Stimulated activated CD4-positive, alpha-beta T cell treated with anti-CD3 and anti-CD28 coated beads, Interleukin-1b, Interleukin-23, amount 100 ng/mL, for 4 hours (primary cell): ENCODE measurements at places on chromosomes 13 and 19.

- peak; percentile 32 for DNase-seq
Measured at GRCh38 chr19:15466851-15467733, 2.7 kb upstream of the RASAL3 start.

DNA sequence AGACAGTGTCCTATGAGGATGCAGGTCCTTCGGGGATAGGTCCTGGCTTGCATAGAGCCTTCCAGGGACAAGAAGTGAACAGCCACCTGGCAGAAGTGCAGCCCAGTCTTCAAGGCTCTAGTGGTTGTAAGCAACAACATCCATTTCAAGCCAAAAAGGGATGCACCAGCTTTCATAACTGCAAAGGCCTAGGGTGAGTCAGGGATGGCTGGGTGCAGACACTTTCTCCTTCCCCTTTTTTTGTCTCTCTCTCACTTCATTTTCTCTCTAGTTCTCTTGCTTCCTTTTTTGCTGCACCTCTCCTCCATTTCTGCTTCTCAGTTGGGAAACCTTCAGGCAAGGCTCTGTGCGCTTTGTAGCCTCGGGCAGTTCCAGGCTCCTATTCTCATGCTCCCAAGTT is 196.2 kb upstream of the ZNF536 start:
- no peak for DNase-seq

DNA sequence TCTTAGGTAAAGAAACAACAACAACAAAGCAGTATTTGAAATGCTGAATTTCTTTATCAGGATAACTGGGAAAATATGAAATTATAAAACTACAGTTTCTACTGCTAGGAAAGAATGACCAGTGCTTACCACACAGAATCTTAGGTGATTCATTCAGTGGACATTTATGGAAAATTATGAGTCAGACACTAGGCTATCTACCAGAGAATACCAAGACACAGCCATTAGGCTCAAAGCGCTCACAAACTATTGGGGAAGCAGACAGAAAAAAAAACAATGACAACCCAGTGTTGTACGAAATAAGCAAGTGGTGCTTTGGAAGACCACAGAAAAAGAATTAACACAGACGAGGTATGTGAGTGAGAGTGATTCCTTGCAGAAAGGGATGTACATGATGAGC is 1019.5 kb downstream of the PCDH9 start:
- DNase-seq, result no peak

DNA sequence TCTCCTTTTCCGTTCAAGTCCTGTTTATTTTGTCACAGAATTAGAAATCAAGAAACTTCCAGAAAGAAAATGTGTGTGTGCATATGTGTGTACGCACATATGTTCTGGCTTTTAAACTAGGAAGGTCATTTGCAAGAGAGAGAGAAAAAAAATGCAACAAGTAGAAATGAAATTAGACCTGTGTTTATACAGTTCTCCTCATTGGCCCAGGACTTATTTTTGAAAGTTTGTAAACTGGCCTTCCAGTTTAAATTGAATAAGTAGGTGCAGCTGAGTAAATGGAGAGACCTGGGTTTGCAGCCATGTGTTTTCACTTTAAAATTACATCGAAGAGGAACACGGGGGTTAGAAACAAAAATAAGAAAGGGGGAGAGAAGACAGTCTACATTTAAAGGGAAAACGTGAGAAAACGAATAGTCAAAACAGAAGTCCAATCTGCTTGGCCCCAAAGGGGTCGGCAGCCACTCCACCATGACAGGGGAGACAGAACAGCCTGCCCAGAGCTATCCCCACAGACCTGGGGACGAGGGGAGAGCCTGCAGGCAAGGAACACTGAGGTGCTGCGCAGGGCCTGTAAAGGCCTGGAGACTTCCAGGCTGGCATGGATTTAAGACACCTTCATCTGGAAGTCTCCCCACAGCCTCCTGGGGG is 216.8 kb upstream of the MAB21L1 start:
- DNase-seq, result no peak

DNA sequence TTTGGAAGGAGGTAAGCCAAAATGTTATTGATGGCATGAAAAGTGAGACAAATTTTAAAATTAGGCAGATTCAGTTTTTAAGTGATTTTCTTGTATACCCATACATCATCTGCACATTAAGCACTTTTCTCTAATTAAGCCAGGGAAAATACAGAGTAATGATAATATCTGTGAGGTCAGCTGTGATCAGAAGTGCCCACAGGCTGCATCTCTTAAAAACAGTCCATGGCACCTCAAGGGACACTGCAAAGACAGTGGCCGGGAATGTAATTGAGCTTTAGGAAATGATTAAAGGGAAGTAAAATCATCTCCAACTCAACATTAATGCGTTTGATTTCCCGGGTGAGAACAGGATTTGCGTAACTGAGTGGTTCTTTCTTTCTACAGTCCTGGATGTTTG is 2.0 kb downstream of the COL4A1 start:
- no peak for DNase-seq

GRCh38 chr13:92221916-92222315 is 823.5 kb downstream of the GPC5 start:
- DNase-seq, result no peak

GRCh38 chr13:28411831-28412353 is 83.0 kb downstream of the FLT1 start:
- DNase-seq, result no peak

DNA sequence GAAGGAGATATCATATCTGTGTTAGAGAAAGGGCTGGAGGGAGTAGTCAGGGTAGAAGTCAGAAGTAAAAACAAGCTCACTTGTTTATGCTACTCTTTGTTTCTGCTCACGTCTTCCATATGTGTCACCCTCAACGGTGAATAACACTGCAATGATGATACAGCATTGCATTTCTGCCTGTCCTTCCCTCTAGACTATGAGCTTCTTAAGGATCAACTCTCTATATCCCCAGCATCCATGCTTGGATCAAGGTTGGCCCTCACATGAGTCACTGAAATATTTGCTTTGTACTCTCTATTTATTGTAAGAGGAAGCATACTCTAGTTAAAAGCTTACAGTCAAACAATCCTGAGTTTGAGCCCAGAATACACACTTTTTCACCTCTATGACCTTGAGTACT is 406.0 kb downstream of the RFC3 start:
- DNase-seq, result no peak

DNA sequence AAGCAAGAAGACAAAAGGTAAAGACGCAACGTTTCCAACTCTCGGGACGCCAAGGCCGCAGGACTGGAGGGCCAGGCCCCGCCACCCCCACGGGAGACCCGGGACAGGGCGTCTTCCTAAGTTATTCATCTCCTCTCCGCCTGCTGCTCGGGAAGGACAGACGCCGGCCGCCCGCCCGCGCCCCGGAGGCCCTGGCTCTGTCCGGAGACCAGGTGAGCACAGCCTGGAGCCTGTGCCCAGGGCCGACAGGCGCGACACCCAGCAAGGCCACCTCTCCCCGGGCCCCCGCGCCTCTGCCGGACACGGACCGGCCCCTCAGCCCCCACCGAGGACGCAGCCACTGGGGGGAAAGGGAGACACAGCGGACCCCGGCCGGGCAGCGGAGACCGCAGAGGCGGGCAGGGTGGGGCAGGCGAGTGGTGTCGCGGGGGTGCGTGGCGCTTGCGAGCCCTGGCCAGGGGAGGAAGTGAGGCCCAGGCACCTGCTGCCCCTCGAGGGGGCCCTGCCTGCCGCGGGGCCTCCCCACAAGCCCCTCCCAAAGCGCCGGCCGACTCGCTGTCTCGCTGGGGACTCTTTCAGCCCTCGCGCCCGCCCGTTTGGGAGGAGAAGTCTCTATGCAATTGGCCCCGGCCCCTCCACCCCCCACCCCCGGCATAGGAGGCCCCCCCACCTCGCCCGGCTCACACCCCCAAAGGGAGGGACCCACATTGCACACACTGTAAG is 17.2 kb downstream of the SMIM24 start:
- no peak for DNase-seq
